ENCODE measurements at places on chromosomes 3 and 15.

GRCh38 chr3:80187981-80188380 is 420.2 kb upstream of the ROBO1 start:
- DNase-seq = no peak

DNA sequence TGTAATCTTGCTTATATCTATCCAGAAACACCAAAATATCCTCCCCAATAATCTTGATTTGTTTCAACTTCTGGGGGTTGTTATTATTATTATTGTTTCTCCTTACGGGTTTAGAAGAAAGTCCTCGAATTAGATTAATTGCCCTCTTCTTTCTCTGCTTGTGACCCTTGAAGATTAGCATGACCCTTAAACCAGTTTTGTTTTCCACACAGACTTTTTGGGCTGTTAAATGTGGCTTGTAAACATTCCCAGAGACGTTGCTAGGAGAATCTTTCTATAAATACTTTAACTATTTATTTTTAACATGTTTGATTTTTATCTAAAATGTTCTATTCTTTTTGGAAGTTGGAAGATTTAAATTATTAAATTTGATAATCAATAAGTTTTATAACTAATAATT is 4.3 kb upstream of the SUCNR1 start:
- DNase-seq = no peak

DNA sequence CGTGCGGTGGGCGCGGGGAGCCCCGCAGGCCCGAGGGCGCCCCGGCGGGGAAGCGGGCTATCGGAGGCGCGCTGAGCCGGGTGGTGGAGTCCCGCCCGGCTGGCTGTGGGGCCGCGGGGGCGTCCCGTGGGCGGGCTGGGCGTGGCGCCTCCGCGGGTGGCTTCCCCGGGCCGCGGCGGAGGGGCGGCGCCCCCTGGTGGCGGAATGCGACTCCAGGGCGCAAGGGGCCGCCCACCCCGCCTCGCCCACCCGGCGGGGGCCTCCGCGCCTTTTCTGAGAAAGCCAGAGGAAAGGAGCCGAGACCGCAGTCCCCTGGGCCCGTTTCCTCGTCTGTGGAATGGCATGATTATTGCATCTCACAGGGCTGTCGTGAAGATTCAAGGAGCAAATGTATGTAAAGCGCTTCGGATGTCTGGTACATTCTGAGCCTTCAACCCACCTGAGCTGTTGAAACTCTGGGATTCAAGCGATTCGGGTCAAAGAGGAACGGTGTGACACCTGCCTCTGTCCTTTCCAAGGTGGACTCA is 31.9 kb upstream of the RAB6B start:
- peak; percentile 62 for DNase-seq

DNA sequence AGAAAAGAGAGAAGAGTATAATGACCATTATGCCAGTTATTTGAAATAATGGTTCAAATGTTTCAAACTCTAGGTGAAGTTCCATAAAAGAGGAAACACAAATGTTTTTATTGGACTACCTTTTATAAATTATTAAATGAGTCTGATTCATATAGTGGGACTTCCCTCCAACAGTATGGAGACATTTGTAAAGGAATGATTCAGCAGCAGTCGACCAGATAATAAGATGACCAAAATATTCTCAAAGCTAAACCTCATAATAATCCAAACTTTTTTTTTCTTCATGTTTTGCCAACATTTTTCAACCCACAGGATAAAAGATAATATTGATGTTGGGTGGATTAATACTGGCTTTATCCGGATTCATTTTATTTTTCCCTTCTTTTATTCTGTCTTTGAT is 18.8 kb downstream of the TIPARP start:
- no peak for DNase-seq

GRCh38 chr15:36608180-36608579 is 28.8 kb downstream of the CDIN1 start:
- no peak for DNase-seq

Measured in uterus (tissue), 4 donors.